Effector CD8-positive, alpha-beta T cell (primary cell): ENCODE measurements at places on chromosomes 13 and 19.

DNA sequence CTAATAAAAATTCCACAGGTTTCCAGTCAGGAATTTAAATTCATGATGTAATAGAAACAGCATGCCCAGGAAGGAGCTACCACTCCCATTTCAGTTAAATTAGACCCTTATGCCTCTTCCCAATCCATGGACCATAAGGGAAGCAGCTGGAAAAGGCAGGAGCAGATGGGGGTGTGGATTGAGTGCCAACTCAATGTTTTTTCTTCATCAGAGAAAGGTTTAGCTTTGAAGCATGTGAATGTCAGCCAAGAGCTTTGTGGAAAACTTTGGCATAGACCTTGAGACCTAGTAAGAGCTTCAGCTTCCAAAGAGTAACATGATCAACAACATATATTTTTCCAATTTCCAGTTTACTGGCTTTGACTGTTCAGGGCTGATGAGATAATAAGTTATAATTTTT, 2139.9 kb downstream of the PCDH9 start:
- no peak for DNase-seq

DNA sequence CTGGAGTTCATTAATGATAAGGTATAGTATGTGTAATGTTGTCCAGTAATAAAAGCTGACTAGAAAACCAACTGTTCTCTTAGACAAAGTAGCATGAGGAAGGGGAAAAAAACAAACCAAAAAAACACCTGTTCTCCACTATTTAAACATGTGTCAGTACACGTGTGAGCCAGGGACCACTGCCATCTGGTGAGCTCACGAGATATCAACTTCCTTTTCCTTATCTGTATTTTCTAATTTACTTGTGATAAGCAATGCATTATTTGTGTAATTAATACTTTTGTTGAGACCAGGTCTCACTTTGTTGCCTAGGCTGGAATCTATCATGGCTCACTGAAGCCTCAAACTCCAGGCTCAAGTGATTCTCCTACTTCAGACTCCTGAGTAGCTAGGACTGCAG, 4.3 kb upstream of the SIX5 start:
- no peak for DNase-seq

DNA sequence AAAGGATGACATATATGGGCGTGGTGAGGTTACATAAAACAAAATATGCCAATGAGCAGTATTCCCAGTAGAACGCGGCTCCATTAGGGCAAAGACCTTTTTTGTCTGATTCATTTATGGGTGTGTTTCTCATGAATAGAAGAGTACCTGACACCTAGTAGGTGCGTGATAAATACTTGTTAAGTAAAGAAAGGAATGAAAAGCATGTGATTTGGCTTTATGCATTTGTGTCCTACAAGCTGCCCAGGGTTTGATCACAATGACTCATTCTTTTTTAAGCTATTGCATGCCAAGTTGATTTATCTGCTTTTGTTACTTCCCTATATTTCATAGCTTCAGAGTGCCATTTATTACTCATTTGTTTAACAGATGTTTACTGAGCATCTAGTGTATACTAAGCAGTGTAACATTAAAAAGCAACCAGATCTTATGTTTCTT, 19.1 kb upstream of the KCTD4 start:
- DNase-seq = no peak

DNA sequence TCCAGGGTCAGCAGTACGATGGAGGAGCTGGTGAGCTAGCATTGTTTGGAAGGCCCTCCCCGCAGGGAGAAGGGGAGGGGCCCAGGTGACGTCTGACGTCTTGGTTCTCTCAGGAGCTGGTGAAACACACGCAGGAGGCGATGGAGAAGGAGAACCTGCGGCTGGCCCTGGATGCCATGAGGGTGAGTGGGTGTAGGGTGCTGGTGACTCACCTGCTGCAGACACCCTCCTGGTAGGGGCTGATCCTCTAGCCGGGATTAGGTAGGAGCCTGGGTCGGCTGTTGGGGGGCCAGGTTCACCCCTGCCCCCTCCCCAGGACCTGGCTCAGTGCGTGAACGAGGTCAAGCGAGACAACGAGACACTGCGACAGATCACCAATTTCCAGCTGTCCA, 55.8 kb downstream of the VAV1 start:
- DNase-seq = no peak

DNA sequence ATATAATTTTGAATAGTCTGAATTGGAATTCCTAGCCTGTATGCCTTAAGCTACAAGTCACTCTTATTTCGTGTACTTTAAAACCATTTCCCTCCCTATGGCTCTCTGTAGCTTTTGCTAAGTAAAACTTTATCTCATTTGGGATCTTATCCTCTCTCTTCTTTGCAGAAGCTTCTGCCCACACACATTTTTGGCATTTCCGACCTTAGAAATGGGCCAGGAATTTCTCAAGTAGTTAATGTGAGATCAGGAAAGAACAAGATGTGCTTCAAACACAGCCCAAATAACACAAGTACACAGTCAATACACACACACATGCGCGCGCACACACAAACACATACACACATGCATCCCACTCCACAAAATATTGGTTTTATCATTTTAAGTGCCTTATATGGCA, 931.0 kb upstream of the MIR17HG start:
- no peak for DNase-seq

DNA sequence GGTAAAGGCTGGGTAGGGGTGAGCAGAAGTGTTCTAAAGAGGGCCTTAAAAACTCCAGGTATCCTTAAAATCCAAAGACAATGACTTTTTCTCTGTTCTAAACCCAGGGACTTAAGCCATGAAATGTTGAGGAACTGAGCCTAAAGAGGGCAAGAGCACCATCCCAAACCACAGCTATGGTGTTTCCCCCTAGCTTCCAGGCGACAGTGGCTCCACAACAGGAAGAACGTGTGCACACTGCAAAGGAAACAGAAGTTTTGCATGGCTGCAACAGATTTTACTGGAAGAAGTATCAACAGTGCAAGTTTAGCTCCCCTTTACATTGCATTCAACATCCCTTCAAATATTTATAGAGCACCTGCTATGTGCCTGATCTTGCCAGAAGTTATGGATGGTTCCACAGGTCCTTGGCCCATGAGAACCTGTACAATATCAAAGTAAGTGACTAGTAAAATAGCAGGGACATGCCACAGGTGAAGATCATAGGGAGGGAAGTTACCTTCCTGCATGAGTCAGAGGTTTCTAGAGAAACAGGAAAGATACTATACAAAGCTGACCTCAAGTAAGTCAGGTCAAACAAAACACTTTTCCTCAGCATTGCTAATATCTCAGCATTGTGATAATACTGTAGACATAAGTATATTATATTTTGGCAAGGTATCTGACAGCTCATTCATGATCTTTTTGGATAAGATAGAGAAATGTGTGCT, 8.4 kb upstream of the KCTD12 start:
- DNase-seq = no peak

DNA sequence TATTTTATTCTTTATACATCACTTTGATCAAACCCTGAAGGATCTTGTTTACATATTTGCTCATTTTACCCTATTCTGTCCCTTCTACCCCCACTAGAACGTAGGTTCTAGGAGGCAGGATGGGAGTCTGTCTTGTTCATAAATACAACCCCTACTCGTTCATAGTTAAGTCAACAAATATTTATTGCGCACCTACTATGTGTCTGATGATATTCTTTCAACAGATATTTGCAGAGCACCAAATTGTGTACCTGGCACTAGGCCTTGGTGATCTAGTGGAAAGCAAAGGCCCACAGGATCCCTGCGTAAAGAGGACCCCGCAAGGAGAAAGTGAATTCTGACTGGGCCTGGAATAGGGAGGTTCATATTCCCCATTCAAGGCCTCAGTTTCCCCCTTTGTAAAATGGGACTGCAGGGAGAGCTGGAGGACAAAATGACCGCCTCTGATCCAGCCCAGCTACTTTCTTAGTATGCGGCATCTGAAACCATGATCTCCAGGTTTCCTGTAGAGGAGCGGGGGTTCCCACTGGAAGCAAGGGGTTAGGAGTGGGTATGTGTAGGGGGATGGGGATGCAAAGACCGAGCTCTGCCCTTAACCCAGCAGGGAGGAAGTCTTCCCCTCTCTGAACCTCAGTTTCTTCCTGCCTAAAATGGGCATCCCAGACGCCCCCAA, 534 bp upstream of the GEMIN7 start:
- no peak for DNase-seq

- DNase-seq = no peak
These were observed 40.0 kb downstream of the IRS2 start for GRCh38 chr13:109746364-109746763.

DNA sequence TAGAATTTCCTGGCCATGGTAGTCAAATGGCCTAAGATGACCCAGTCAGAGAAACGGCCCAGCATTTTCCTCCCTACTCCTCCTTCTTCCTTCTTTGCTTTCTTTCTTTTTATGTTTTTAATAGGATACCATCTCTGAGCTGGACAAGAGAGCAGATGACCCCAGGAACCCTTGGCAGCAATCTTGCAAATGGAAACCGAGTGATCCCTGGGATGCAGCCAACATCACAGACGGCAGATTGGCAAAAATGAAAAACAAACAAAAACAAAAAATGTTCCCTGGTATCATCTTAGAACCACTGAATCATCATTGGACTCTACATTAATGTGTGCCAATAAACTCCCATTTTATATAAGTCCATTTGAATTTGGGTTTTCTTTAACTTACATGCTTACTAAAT, 424.4 kb downstream of the FGF14 start:
- DNase-seq = no peak

DNA sequence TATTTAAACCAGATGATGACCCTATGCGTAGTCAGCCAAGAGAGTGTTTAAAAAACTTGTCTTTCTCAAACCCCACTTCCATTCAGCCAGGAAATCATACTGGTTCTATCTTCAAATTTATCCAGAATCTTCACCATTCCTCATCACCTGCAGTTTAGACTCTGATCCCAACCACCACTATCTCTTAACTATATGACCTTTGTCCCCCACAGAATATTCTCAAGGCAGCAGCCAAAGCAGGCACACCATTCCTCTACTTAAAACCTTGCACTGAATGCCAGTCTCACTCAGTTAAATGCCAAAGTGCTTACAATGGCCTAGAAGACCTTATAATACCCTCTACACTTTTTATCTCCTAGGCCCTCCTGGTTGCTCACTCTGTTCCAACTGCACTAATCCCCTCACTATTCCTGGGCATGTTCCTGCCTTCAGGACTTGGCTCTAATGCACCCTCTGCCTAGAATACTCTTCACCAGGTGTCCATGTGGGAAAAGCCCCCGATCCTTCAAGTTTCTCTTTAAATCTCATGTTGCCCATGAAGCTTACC, 10.1 kb downstream of the SUCLA2 start:
- no peak for DNase-seq

DNA sequence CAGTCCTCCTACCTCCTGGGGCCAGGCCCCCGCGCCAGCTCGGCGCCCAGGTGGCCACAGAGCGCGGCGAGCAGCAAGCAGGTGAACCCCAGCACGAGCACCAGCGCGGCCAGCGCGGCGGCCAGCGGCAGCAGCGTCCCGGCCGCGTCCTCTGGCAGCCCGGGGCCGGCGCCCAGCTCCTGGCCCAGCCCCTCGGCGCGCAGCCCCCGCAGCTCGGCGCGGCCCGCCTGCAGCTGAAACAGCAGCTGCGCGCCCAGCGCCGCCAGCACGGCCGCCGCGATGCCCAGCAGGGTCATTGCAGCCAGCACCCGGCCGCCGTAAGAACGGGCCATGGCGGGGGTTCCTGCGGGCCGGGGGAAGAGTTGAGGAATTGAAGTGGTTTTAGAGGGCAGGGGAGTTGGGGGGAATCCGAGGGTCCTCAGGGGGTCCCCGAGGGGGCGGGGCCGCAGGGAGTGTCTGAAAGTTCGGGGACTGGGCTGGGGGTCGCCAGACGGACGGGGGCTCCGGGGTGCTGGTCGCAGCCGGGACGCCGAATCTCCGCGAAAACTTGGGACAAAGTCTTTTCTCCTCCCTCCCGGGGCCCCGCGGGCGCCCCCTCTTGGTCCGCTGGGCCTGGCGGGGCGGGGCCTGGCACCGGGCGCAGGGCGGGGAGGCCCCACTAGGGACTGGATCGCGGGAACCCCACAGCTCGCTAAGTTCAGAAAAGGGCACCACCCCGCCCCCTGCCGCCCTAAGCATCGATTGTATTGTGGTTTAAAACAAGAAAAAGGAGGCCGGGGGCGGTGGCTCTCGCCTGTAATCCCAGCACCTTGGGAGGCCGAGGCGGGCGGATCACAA, at the start of gene TMEM221:
TSS of gene TMEM221 (minus strand) at position 538 of the 837 bp plus-strand sequence. CDS start at position 332, 206 bp downstream.
- peak; percentile 49 for DNase-seq

GRCh38 chr19:42048992-42049391, 21.0 kb downstream of the GRIK5 start:
- DNase-seq = no peak

- peak; percentile 16 for DNase-seq
These were observed 26.2 kb downstream of the CELF5 start for GRCh38 chr19:3250675-3251074.

DNA sequence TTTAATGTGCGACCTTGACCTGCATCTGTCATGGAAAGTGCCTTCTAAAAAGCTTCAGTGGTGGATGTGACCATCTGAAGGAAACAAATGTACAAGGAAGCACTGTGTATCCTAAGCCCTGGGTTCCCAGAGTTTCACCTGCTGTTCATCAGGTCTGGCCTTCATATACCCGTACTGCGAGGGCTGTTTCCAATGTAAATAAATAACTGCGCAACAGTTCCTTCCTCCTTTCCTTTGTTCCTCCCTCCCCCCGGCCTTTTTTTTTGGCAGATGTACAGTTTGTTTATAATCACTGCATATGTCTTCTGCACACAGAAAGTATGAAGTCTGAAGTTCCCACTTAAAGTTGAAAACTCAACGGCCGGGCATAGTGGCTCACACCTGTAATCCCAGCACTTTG, 5.2 kb downstream of the FAAP24 start:
- no peak for DNase-seq

DNA sequence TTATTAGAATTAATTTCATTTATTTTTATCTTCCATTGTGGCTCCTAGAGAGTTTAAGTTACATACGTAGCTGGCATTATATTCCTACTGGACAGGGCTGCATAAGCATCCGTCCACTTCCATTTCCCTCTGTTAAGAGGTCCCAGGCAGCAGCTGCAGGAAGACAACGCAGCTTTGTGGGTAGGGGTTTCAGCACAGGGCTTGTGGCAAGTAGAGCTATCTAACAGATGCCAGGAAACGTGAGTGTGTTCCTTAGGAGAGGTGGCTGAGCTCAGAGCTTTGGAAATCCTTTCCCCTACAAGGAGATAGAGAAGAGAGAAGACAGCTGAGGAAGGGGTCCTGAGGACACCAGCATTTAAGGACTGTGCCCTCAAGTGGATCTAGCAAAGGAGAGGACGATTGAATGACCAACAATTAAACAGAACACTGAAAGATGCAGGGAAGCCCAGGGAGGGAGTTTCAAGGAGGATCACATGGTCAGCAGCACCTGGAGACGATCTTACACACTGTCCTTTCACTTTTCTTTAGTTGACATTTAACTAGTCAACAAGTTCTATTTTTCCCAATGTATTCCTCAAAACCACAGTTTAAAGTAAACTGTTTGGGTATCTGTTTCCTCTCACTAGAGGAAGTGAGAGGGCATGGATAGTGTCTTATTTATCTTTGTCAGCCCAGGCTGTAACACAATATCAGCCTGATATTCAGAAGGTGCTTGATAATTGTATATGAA, 2.3 kb upstream of the N4BP2L1 start:
- no peak for DNase-seq

DNA sequence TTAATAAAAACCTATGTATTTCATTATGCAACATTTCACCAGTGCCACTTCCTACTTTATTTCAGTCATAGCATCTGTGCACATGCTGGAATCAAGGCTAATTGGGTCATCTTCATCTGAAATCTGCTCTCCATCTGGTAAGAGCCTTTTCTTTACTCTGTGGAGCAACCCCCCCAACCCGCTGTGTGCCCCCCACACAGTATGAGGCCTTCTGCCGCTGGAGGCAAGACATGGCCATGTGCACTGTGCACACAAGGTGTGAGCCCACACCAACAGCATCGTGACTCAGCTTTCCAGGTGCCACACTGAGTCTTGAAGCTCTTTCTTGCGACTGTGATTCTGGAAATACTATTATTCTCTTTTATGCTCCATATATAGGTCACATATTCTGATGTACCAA, 471.0 kb downstream of the TBC1D4 start:
- DNase-seq = no peak
